ENCODE measurements at places on chromosomes 2 and 18. TPM values are rescaled to one million over a fixed set of nuclear protein-coding genes. Genes with fewer than 3 reads are reported as not detected.

PAIP2B gene
- total RNA-seq = 0.81 TPM

GPR17 gene
- total RNA-seq = not detected

KRTCAP3 gene
- total RNA-seq = not detected

CLEC4F gene
- total RNA-seq = not detected

AQP12A gene
- not detected for total RNA-seq

FHOD3 gene
- 13.1 TPM for total RNA-seq

PROM2 gene
- total RNA-seq = 2.9 TPM

CACNB4 gene
- total RNA-seq = 0.12 TPM

LRRTM4 gene
- total RNA-seq = not detected

KCNIP3 gene
- 3.3 TPM for total RNA-seq

- peak; percentile 27 for DNase-seq
These were observed 21.9 kb upstream of the USP14 start for GRCh38 chr18:136433-136832.

DNA sequence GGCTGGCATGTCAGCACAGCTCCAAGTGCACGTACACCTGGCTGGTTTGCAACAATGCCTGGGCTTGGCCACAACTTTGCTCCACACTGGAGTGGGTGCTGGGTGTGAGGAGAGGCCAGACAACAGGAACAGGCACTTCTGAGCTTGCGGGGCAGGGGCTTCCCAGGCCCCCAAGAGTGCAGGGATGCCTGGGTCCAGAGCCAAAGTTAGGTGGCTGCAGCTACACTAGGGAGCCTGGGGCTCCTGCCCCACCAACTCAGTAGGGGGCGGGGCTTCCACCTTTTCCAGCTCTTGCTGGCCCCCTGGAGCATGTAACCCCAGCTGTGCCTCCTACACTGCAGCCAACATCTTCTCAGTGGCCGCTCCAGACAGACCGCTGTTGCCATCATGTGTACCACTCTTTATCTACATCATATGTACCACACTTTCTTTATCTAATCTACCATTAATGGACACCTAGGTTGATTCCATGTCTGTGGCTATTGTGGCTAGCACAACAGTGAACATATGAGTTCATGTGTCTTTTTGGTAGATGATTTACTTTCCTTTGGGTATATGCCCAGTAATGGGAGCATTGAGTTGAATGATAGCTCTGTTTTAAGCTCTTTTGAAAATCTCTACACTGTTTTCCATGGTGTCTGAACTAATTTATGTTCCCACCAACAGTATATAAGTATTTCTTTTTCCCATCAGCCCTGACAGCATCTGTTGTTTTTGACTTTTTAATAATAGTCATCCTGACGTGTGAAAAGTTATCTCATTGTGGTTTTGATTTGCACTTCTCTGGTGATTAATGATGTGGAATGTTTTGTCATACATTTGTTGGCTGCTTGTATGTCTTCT, 87.9 kb downstream of the ZNF804A start:
- DNase-seq = peak; percentile 2

DNA sequence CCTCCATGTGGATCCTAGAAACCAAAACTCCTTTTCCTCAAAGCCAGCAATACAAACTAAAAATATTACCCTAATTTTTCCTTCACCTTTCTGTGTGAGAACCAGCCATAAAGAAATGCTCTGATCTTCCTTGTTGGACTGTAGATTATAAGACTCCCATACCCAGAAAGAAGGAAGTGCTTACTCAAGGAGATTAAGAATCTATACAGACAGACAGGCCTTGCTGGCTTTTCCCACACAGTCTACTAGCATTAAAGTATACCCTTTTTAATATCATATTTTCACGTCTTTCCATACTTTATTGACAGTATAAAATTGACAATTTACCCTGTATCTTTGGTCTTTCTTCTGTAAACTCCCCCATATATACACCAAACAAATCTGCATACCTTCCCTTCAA, 139.0 kb downstream of the GULP1 start:
- DNase-seq = no peak

DNA sequence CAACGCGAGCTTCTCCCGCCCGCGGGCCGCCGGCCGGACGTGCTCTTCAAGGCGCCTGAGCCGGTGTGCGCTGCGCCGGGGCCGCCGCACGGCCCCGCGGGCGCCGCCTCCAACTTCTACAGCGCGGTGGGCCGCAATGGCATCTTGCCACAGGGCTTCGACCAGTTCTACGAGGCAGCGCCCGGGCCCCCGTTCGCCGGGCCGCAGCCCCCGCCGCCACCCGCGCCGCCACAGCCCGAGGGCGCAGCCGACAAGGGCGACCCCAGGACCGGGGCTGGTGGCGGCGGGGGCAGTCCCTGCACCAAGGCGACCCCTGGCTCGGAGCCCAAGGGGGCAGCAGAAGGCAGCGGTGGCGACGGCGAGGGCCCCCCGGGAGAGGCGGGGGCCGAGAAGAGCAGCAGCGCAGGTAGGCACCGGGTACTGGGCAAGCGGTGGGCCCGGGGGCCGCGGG, 676 bp downstream of the HOXD11 start:
- no peak for DNase-seq

DNA sequence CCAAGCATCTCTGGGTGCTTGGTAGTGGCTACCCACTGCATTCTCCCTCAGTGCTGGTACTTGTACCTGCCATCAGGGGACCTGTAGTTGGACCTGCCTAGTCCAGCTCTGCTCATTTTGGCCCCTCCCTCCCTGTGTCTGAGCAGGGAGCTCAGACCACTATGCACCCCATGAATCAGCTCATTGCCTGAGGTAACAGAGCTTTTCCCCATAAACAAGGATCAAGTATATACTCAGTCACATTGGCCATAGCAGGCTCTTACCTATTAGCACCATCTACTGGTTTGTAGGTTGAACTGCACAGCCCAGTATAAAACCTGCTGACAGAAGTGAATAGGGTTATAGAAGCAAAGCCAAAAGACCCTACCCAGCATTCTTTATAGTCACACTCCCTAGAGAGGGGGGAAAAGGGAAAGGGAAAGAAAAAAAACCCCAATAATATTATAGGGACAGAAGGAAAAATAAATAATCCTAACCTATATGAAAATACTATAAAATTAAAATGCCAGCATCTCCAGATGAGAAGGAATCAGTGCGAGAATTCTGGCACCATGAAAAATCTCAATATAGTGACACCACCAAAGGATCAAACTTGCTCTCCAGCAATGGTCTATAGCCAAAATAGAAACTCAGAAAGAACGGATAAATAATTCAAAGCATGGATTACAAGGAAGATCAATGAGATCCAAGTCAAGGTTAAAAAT, 6.9 kb upstream of the FLACC1 start:
- peak; percentile 79 for DNase-seq

DNA sequence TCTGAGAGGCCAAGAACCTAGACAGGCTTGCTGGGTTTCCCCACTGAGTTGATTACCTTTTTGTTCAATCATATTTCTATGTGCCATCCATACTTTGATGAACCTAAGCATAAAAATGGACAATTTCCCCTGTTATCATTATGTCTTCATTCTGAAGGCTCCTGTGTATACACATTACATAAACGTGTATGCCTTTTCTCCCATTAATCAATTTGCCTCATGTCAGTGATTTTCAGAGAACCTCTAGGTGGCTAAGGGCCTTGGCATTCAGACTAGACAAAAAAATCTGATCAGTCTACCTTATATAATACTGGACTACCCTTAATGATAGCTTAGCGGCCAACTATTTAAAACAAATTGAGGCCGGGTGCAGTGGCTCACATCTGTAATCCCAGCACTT, 4.1 kb upstream of the PEX13 start:
- DNase-seq = no peak

GRCh38 chr2:203951366-203951902, 14.9 kb downstream of the ICOS start:
- DNase-seq = peak; percentile 19

GRCh38 chr2:71892423-71892730, 255.3 kb downstream of the CYP26B1 start:
- no peak for DNase-seq

GRCh38 chr2:23673830-23674679, 252.9 kb downstream of the ATAD2B start:
- peak; percentile 10 for DNase-seq

- peak; percentile 6 for DNase-seq
These were observed 376 bp downstream of the NDUFA10 start for GRCh38 chr2:240024766-240025165.

DNA sequence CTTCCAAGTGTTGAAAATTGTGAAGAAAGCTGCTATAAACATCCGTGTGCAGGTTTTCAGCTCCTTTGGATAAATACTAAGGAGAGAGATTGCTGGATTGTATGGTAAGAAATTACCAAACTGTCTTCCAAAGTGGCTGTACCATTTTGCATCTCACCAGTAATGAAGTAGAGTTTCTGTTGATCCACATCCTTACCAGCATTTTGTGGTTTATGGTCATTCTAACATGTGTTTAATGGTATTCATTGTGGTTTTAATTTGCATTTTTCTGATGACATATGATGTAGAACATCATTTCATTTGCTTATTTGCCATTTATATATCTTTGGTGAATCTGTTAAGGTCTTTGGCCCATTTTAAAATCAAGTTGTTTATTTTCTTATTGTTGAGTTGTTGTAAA, 260.7 kb downstream of the SPAG16 start:
- peak; percentile 12 for DNase-seq

- peak; percentile 30 for DNase-seq
These were observed 2.1 kb downstream of the POMC start for GRCh38 chr2:25165992-25166875.

GRCh38 chr2:79131687-79132086, 11.4 kb downstream of the REG1A start:
- DNase-seq = no peak

DNA sequence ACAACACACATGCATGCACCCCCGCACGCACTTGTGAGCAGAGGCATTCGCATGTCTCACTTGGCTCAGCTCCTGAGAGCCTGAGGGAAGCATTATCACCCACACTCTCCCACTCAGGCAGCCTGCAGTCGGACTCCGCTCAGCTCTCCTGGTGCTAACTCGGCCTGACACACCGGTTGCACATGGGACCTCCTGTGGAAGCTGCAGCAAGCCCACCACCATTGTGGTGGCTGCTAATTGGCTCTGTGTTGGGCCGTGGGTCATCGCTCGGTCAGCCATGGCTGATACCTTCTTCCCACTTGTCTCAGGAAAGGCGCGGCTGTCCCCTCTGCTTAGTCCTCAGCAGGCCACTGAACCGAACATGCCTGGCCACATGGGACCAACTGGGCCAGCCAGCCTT, 13.7 kb upstream of the TEX261 start:
- no peak for DNase-seq

DNA sequence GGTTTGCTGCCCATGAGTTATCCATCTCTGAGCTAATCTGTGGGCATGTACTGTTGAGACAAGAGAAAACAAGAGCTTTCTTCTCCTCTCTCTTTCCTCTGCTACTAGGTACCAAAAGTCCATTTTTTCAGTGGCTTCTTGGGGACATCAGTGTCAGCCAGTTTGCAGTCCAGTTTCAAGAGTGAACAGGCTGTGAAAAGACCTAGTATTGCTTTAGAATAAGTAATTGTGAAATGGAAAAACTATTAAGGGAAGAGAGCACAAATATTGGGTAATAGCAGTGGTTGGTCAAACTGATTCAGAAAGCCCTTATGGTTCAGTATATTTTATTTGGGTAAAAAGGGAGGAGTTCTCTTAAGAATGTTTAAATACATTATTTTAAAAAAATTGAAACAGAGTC, 33.0 kb upstream of the MEP1B start:
- no peak for DNase-seq

- DNase-seq = no peak
These were observed 84.2 kb upstream of the STPG4 start for GRCh38 chr2:47239119-47239969.

DNA sequence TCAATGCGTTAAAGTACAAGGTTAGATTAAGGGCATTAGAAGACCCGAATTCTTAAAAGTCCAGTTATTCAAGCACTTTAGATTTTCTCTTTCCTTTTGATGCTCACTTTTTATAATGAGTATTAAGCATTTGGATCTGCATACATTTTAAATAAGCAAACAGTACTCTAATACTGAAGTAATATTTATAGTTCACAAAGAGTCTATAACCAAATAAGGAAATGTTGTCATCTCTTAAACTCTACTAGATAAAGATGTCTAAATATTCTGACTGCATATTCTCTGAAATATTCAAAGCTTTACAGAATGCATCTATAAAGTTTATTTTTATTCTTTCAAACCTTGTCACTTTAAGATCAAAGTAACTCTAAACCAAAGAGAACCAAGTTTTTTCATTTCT, 25.5 kb downstream of the PPP3R1 start:
- no peak for DNase-seq

DNA sequence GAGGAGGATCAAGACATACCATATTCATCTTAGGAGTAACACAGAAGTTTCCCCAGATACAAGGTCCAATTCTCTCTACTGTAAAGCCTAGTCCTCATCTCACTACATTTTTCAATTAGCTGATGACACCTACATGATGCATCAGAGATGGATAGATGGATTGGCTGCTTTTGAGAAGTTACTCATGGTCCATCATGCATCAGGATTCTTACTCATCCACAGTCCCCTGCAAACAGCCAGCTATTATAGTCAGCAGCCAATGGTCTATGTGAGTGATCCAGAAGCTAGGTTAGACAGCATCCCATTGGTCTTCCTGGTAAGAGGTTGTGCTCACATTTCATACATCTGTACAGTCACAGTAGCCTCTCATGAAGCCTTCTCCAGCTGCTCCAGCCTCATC, 154.5 kb upstream of the NRP2 start:
- DNase-seq = no peak

DNA sequence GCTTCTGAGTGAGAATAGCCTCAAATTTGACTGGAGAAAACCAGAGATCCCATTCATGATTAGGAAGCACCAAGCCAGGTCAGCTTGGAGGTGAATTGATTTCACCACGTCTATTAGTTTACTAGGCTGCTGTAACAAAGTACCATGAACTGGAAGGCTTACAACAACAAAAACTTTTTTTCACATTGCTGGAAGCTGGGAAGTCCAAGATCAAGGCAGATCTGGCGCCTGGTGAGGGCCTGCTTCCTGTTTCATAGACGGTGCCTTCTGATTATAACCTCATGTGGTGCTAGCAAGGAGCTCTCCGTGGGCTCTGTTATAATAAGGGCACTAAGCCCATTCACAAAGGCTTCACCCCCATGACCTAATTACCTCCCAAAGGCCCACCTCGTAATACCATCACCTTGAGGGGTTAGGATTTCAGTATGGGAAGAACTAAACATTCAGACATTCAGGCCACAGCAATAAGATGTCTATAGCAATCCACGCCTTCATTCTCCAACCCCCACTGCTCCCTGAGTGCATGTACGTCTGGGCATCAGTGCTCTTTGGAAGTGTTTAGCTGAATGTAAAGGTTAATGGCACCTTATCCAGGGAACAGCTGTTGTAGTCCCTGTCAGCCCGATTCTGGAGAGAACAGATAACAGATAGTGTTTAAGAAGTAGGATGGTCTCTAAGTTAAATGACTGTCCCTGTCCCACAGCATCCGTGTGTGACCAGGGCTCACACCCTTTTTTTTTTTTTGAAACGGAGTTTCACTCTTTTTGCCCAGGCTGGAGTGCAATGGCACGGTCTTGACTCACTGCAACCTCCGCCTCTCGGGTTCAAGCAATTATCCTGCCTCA, 89.2 kb downstream of the SOCS6 start:
- no peak for DNase-seq

DNA sequence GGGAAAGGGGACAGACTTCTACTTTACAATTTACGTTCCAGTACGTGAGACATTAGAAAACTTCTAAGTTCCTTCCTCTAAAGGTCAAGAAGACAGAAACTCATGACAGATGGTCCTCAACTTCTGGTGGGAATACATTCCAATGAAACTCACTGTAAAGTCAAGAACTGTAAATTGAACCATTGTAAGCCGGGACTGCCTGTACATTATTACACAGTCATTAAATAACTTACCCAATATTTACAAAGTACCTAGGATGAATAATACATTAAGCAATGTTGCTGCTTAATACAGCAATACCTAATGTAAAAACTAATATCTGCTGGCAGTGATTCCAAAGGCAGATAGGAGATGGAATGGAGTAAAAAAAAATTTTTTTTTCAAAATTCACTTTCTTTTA, 51.9 kb downstream of the CDH2 start:
- no peak for DNase-seq
